ENCODE measurements at places on chromosomes 6 and 20.

DNA sequence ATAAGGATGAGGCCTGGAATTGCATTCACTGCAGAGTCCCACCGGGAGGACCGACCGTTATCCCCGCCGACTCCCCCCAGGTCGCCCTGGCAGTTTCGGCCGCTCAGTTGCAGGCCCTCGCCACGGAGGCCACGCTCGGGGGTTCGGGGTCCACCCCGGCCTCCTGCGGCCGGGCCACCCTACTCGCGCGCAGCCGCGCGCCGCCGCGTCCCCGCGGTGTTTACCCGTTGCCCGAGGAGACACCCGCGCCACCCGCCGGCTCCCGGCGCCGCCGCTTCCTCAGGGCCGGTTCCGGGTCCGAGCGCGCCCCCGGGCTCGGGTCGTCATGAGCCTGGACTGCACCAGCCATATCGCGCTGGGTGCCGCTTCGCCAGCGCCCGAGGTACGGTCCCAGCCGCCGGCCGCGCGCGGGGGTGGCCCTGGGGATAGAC lies at the start of gene CCDC170:
Gene CCDC170 (plus strand): TSS at position 214 of the 431 bp plus-strand sequence. CDS start 112 bp downstream, at position 326.
- DNase-seq = peak; percentile 7

- DNase-seq = no peak
These were observed 25.8 kb upstream of the PTPN1 start for GRCh38 chr20:50484271-50484976.

GRCh38 chr6:16374016-16374415 lies 135.6 kb downstream of the GMPR start:
- DNase-seq = no peak

DNA sequence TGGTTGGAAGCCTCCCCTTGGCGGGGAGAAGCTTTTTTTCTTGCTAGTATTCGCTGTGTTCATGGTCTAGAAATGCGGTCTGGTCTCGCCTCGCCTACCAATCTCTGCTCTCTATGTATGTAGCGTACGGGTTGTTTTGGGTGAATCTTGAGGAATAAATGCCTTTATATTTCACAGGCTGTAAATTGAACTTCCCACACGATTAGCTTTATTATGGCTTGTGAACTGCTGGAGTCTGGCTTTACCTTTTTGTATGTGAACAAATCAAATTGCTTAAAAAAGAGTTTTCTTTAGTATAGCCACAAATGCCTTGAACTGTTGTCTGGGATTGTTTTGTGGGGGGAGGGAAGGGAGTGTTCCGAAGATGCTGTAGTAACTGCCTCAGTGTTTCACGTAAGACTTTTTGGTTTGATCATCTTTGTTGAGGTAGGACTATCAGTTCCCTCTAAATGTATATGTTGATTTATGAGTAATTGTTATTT lies 2.2 kb downstream of the INSM1 start:
- DNase-seq = no peak

DNA sequence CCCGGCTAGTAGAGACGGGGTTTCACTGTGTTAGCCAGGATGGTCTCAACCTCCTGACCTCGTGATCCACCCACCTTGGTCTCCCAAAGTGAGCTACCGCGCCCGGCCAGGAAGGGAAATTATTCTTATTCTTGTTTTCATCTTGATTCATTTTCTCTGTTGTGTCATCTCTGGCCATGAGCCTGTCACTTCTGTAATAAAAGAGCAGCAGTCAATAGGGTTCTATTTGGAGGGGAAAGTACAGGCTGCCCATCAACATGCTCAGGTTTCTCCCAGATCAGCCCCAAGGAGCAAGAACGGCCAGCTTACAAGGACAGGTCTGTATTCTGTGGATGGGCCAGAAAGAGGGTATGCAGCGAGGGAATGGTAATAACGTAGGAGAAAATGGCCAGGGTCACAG lies 345.0 kb downstream of the PREX1 start:
- DNase-seq = no peak

GRCh38 chr6:90249458-90249857 lies 47.2 kb downstream of the BACH2 start:
- no peak for DNase-seq

DNA sequence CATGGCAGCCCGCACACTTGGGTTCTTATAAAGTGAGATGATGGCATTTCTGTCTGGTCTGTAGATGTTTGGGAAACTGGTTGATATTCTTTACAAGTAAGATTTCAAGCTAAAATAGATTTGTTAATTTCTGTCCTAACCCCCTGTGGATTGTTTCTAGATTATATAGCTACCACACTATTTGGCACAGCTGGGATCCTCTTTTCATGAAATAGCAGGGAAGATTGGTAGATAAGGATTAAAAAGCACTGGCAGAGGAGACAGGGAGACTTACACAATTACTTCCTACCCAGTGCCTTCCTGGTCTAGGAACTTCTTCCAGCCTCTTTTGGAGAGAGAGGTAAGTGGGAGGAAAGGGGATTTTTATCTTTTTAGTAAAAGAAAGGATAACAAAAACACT lies 13.2 kb upstream of the ATXN1 start:
- DNase-seq = no peak

DNA sequence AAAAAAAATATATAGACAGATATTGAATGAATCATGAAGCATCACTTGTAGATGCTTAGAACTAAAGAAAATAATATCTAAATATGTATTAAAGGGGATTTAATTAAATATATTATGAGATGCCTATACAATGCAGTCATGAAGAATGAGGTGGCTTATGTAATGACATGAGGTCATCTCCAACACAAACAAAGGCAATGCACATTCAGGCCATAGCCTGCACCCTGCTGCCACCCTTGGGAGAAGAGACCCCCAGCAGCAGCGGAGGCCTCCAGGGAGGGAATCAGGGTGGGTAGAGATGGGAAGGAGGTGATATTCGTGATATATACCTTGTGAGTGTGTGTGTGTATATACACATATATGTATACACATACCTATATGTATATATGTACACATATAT lies 26.4 kb upstream of the SSTR4 start:
- DNase-seq = no peak

GRCh38 chr6:57072108-57072507 lies 17.9 kb upstream of the ZNF451 start:
- no peak for DNase-seq

GRCh38 chr6:130872250-130873095 lies 45.3 kb downstream of the SMLR1 start:
- peak; percentile 32 for DNase-seq

GRCh38 chr6:28274888-28275287 lies 6.5 kb upstream of the PGBD1 start:
- no peak for DNase-seq
